ENCODE measurements at places on chromosomes 13 and 19.

GRCh38 chr13:112453874-112454647 is 77.9 kb downstream of the SPACA7 start:
- DNase-seq, result no peak

DNA sequence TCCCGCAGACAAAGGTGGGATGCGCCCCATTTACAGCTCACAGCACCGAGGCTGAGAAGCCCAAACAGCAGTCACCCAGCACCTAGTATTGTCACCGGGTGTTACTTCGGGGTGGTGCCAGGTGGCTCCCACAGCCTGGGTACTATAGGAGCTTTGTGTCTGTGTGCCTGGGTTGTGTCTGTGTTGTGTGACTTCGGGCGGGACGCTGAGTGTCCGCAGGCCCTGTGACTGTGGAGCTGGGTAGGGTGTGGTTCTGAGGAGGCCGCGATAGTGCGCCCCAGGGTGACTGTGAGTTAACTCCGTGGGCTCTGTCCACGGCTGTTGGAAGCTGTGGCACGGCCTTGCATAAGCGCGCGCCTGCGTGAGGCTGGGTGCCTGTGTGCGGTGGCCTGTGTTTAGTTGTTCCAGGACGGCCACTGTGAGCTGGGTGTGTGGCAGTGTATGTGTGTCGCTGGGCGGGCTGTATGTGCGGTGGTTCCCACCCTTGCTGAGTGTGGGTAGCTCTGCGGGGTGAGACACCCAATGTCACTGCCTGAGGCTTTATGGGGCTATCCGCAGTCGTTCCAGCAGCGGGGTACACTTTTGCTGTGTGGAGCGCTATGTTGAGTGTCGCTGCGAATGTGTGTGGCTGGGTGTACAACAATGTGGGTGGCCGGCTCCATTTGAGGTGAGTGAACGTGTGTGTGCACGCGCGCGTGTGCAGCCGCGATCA is 559 bp upstream of the SSBP4 start:
- DNase-seq, result peak; percentile 43

DNA sequence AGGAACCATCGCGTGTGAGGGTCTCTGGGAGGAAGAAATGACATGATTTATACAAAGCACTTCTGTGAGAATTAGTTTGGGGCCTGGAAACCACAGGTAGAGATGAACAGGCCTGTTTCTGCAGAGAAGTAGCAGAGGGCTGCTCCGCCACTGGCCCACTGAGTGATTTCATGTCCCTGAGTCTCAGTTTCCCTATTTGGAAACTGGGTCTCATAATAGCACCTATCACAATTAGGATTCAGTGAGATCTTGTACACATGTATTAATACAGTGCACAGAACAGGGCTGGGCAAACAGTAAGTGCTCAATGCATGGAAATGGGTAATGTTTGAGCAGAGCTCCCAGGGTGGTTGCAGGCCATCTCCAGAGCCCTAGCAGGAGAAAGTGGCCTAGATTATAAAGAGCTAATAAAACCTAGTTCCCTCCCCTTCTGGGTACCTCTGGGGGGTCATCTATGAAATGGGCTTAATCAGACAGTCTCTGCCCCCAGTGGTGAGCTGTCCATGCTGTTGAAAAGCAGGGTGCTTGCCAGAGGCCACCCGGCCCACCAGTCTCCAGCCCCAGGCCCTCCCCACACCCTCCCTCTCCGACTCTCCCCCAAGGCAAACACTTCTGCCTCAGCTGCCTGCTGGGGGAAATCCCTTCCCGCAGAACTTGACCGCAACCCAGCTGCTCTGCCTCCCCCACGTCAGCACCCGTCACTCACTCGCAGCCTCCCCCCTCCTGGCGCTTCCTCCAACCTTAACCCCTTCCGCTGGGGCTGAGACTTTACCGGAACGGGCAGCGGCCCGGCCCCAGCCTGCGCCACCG is 4.5 kb downstream of the BCL3 start:
- DNase-seq, result peak; percentile 85

- no peak for DNase-seq
These were observed 84.4 kb upstream of the SPATA13 start for GRCh38 chr13:24076109-24076508.

DNA sequence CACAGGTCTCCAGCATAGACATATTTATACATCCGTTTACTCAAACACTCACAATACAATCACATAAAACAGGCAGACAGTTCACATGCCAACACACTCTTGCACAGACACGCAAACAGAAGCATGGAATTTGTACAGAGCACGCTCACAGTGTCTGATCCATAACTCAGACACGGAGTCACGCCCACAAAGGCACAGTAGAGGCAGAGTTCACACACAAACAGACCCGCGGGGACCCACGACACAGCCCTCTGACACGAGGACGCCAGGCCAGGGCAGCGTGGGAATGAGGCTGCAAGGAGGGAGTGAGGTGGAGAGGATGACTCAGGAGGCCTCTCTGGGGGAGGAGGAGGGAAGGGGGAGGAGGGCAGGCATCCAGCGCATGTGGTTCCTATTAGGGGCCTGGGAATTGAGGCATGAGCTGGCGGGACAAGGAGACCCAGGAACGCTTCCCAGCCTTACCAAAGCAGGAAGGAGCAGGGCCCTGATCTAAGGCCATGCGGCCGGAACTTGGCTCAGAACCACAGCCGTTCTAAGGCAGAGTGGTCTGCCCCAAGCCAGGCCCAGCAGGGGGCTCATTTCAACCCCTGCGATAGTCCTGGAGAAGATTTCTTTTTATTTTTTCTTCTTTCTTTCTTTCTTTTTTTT is 9.1 kb upstream of the OLFM2 start:
- peak; percentile 56 for DNase-seq

DNA sequence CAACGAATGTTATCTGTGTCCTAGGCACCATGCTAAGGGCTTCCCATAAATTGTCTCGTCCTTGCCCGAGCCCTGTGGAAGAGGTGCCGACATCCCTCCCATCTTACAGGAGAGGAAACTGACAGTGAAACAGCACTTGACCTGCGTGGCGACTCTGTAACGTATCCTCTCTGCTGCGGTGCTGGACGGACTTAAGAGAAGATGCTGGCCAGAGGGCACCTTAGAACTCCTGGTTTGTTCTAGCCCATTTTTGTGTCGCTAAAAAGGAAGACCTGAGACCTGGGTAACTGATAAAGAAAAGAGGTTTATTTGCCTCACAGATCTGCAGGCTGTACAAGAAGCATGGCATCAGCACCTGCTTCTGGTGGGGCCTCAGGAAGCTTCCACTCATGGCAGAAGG is 68.6 kb downstream of the KCTD15 start:
- DNase-seq, result no peak

DNA sequence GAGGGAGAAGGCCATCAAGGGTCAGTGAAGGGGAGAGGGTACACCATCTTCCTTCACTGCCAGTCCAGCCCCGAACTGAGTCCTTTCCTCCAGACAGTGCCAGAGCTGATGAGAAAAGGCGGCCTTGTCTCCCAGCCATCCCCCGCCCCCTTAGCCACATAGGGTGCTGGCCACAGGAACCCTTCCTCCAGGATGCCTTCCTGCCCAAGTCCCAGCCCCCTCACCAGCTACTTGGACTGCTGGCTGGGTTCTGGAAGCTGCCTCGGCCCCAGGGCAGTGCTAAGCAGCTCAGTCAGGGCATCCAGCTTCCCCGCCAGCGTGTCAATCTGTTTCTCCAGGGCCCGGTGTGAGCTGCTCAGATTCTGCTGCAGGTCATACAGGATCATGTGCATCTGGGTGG is 12.6 kb upstream of the SMG9 start:
- no peak for DNase-seq

DNA sequence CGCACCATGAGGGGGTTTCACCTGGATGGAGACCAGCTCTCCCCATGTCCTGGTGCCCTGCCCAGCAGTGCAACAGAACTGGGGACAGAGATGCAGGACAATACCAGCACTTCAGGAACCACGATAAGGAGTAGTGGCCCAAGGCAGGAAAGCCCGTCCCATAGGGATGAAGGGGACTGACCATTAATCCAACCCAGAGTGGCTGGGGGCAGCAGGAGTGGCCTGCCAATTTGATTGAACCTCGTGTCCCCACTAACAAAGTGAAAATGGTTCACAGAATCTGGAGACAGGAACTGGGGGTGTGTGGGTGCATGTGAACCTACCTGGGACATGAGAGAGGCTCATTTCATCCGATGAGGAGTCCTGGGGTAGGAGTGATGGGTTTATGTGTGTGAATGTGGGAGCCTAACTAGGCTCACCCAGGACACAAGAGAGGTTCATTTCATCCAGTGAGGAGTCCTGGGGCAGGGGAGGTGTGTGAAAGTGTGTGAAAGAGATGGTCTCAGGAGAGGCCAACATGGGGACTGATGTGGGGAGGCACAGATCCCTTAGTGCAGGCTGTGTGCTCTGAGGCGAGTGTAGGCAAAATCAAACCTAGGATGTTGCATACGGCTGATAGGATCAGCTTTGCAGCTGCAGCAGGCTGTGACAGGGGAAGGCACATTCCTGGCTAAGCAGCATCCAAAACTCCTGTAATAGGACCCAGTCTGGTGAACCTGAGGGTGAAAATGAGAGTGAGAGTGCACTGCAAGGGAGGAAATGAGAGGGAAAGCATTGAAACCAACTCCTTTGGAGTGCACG is 98.2 kb downstream of the ZNF429 start:
- peak; percentile 61 for DNase-seq

- DNase-seq, result no peak
These were observed 133.2 kb upstream of the SLITRK5 start for GRCh38 chr13:87537951-87538350.

DNA sequence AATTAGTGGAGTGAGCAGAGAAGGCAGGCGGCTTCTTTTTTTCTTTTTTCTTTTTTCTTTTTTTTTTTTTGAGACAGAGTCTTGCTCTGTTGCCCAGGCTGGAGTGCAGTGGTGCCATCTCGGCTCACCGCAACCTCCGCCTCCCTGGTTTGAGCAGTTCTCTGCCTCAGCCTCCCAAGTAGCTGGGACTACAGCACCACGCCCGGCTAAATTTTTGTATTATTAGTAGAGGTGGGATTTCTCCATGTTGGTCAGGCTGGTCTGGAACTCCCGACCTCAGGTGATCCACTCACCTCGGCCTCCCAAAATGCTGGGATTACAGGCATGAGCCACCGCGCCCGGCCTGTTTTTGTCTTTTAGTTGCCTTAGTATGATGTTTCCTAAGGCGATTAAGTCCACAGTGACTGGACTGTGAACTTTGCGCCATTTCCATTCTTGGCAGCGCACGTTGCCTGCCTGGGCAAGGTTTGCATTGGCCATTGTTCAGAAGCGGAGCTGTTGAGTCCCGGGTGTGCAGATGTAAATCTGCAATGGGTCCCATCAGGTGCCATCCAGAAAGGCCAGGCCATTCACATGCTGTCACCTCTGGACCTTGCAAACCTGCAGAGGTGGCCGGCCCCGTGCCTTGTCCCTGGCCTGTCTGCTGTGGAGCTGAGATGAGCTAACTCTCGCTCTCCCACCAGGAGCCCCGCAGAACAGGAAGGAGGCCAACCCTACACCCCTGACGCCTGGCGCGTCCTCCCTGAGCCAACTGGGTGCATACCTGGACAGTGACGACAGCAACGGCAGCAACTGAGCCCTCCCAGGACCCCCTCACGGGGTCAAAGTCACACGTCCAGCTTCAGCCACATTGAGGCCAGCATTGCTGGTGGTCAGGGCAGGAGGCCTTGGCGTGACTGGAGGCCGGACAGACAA is 10.9 kb upstream of the SHD start:
- no peak for DNase-seq

DNA sequence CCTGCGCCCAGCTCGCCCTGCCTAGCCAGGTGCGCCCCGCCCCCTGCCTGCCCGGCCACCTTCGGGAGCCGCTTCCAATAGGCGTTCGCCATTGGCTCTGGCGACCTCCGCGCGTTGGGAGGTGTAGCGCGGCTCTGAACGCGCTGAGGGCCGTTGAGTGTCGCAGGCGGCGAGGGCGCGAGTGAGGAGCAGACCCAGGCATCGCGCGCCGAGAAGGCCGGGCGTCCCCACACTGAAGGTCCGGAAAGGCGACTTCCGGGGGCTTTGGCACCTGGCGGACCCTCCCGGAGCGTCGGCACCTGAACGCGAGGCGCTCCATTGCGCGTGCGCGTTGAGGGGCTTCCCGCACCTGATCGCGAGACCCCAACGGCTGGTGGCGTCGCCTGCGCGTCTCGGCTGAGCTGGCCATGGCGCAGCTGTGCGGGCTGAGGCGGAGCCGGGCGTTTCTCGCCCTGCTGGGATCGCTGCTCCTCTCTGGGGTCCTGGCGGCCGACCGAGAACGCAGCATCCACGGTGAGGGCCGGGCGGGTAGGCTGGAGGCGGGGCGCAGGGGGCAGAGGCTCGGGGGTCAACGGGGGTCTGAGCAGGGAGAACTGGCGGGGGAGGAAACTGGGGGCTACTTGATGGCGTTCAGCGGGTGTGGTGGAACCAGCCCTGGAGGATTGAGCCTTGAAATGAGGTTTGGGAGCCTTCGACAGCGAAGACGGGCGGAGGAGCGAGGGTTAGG is at the start of gene SPINT2:
Gene SPINT2 (plus strand): TSS at position 88 of the 727 bp plus-strand sequence. CDS start 320 bp downstream, at position 408.
- DNase-seq, result peak; percentile 95

DNA sequence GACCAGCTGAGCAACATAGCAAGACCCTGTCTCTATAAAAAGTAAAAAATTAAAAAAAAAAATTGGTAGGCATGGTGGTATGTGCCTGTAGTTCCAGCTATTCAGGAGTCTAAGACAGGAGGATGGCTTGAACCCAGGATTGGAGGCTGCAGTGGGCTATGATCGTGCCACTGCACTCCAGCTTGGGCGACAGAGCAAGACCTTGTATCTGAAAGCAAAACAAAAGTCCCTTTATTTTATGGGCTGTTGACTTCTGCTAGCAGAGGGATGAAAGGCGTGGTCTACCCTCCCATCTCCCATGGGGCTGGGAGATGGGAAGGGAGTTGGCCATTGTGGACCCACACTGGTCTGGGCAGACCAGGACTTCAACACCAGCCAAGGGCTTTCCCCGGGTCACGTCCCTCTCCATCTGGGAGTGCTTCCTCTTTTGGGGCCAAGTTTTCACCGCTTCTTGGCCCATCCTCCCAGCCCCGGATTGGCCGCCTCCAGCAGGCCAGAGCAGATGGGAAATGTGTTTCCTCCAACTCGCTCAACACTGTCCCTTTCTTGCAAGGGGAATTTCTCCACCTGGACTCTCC is 2.2 kb upstream of the TNFSF9 start:
- peak; percentile 53 for DNase-seq

GRCh38 chr13:37978680-37979079 is 109.1 kb upstream of the TRPC4 start:
- DNase-seq, result no peak

DNA sequence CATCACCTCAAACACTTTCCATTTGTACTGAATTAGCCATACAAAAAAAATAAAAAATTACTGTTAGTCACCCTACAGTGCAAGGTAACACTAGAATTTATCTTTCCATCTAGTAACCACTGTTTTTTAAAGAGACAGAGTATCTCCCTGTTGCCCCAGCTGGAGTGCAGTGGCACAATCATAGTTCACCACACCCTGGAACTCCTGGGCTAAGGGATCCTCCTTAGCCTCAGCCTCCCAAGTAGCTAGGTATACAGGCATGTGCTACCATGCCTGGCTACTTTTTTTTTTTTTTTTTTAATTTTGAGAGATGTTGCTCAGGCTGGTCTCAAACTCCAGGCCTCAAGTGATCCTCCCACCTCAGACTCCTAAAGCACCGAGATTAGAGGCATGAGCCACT is 17.9 kb downstream of the ANKRD10 start:
- no peak for DNase-seq

DNA sequence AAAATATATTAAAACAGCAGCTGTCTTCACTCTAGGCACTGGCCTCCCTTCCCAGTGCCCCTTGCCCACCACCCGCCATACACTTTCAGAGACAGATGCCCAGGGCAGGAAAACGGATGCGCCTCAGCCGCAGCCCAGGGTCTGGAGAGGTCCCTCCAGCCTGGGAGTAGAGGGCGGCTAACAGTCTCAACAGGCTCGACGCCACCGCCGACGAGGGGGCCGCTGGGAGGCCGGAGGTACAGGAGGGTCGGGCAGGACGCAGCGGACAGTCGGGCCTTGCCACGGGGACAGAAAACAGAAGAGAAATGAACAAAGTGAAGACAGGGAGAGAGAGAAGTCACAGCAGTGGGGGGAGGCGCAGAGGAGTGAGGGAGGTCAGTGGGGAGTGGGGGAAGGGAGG is 27.1 kb downstream of the C19orf47 start:
- no peak for DNase-seq

Measured in GM23338 (cell line).